ENCODE measurements at places on chromosomes 12 and 14. TPM values are rescaled to one million over a fixed set of nuclear protein-coding genes. Genes with fewer than 3 reads are reported as not detected.
A peak's percentile ranks its signal among the peaks of the same experiment; 100 is the strongest.

GRCh38 chr14:73339846-73340595, 102.7 kb downstream of the PAPLN start:
- no peaks in the 10 kb centered on the region for H3K27me3 ChIP-seq
- no peaks in the 10 kb centered on the region for H3K36me3 ChIP-seq
- peak overlapping the region; percentile 20 for H3K27ac ChIP-seq

- no peaks in the 10 kb centered on the region for H3K36me3 ChIP-seq
- H3K27ac ChIP-seq, result no peak overlapping the region
- no peaks in the 10 kb centered on the region for H3K27me3 ChIP-seq
- peaks cover 8% of the 10 kb centered on the region for H3K4me1 ChIP-seq
These were observed 62.8 kb upstream of the NAV3 start for GRCh38 chr12:77767756-77768343.

DNA sequence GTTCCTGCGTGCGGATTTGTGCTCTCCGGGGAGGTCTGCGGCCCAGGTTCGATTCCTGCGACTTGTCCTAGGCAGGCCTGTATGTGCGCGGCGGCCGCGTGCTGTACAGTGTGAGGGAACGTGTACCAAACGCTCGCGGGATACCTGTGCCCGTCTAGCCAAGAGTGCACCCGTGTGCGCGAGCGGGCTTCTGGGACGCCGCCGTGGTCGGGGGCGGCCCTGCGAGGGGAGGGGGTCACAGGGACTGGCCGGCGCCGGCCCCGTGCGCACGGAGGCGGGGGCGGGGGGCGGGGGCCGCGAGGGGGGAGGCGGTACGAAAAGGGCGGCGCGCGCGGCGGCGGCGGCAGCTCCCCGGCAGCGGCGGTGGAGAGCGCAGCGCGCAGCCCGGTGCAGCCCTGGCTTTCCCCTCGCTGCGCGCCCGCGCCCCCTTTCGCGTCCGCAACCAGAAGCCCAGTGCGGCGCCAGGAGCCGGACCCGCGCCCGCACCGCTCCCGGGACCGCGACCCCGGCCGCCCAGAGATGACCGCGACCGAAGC, at the start of gene DLK1:
DLK1 (plus strand) TSS at position 343 of the 536 bp plus-strand sequence; CDS start at position 520, 177 bp downstream.
- H3K4me1 ChIP-seq, result peaks cover 19% of the 10 kb centered on the region
- peak; percentile 49 for DNase-seq
- H3K27me3 ChIP-seq, result peaks cover 73% of the 10 kb centered on the region

DNA sequence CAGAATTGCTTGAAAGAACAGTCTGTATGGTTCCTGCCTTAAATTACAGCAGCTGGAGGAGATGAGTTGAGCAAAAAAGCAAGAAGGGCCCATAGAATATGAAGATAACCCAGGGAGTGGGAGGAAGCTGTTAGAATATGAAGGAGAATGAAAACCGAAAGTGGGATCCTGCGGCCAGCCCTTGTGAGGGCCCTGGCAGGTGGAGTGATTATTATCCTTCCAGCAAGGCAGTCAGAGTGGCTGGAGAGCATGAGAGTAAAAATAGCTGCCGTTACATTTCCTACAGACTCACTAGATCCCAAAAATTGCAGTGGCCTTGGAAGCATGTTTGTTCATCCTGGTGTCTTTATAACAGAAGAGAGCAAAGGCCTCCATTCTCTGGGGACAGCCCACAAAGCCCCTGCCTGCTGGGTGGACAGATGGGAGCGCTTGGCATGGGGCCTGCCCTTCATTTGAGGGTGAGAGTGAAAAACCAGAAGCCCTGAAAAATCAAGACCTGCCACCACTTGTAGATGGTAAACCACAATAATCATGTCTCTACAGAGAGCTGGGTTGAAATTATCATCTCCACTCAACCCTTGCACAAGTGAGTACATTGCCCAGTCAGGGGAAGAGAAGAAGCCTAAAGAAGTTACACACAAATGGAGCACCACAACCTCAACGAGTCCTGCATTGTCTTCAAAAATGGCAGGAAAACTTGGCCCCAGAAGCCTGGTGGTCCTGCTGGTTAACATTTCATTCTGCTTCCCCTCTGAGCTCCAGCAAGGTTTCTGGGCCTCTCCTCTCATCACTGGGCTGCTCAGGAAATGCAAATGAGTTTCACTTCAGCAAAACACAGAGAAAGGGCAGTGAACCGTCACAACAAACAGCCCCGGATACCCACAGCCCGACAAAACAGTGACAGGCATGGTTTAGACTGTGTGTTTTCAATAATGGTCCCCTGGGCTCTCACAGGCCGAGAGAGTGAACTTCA, 20.5 kb downstream of the ZDHHC22 start:
- DNase-seq, result no peak
- H3K4me3 ChIP-seq, result no peak overlapping the region
- H3K4me1 ChIP-seq, result peaks cover 54% of the 10 kb centered on the region
- H3K27me3 ChIP-seq, result peaks cover 7% of the 10 kb centered on the region
- H3K36me3 ChIP-seq, result peaks cover 10% of the 10 kb centered on the region
- peak overlapping the region; percentile 93 for H3K27ac ChIP-seq

GRCh38 chr12:67789266-67789665, 140.7 kb downstream of the DYRK2 start:
- H3K36me3 ChIP-seq, result peaks cover 7% of the 10 kb centered on the region
- no peaks in the 10 kb centered on the region for H3K27me3 ChIP-seq
- no peak overlapping the region for H3K27ac ChIP-seq
- no peak overlapping the region for H3K4me3 ChIP-seq
- H3K4me1 ChIP-seq, result peaks cover 13% of the 10 kb centered on the region

DNA sequence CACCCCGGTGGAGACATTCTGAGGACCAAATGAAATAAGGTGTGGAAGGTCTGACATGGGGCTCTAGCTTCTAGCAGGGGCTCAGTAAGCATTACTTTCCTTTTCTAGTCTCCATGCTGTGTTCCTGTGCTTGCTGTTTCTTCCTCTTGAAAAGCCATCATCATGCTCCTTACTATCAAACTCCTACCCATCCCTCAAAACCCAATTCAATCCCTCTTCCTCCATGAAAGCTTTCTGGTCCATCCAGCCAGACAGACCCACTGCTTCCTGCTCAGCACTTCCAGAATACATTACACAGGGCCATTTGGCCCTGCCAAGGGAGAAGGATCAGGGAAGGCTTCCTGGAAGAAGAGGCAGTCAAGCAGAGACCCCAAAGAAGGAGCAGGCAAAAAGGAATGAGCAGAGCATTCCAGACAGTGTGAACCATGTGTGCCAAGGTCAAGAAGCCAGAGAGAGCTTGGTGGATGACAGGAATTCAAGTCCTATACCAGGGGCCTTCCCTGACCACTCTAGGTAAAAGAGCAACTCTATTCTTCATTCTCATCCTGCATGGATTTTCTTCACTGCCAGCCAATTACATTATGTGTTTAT, 59.5 kb downstream of the NUAK1 start:
- H3K27me3 ChIP-seq, result no peaks in the 10 kb centered on the region
- no peak overlapping the region for H3K4me3 ChIP-seq
- no peak for DNase-seq
- H3K27ac ChIP-seq, result no peak overlapping the region
- peaks cover 30% of the 10 kb centered on the region for H3K4me1 ChIP-seq

- no peak for DNase-seq
- no peak overlapping the region for H3K27ac ChIP-seq
- no peak overlapping the region for H3K4me3 ChIP-seq
- peaks cover 41% of the 10 kb centered on the region for H3K36me3 ChIP-seq
- no peaks in the 10 kb centered on the region for H3K4me1 ChIP-seq
These were observed 47.4 kb upstream of the TMTC1 start for GRCh38 chr12:29831173-29831572.

- H3K36me3 ChIP-seq, result no peaks in the 10 kb centered on the region
- H3K4me3 ChIP-seq, result peak overlapping the region; percentile 93
- DNase-seq, result peak; percentile 43
- H3K4me1 ChIP-seq, result peaks cover 34% of the 10 kb centered on the region
- H3K27me3 ChIP-seq, result peaks cover 44% of the 10 kb centered on the region
These were observed 17.7 kb downstream of the OR6S1 start for GRCh38 chr14:20623798-20624197.

- H3K4me1 ChIP-seq, result no peaks in the 10 kb centered on the region
- H3K27me3 ChIP-seq, result no peaks in the 10 kb centered on the region
- no peak overlapping the region for H3K27ac ChIP-seq
- no peak for DNase-seq
- H3K36me3 ChIP-seq, result no peaks in the 10 kb centered on the region
These were observed 26.2 kb downstream of the ZCRB1 start for GRCh38 chr12:42299392-42300308.

DNA sequence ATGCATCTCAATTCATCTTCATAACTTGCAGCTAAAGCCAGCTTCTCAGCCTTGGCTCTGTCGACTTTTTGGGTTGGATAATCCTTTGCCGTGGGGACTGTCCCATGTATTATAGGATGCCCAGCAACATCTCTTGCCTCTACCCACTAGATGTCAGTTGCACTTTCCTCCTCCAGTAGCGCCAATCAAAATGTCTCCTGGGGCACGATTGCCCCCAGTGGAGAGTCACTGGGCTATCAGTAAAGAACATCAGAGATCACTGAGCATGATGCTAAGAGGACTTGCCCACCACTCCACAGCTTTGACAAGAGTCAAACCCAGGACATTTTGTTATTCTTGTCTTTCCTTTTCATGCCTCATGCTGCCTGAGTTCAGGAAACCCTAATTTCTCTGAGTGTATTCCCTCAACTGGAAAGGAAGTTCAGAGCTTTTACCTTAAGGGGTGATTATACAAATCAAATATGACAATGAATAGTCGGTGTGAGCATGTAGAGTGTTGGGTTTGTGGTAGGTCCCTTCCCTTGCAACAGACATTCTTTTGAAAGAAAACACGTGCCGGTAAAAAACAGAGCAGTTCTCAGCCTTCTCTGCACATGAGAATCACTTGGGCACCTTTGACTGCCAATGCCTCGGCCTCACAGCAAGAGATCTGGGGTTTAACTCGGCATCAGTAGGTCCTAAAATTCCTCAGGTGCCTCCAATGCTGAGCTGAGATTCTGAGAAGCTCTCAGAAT, 980.6 kb downstream of the VRK1 start:
- H3K36me3 ChIP-seq, result no peaks in the 10 kb centered on the region
- H3K27me3 ChIP-seq, result no peaks in the 10 kb centered on the region
- H3K4me3 ChIP-seq, result no peak overlapping the region
- H3K4me1 ChIP-seq, result no peaks in the 10 kb centered on the region
- no peak for DNase-seq

GRCh38 chr12:118650586-118650960, 274.2 kb downstream of the SUDS3 start:
- H3K4me3 ChIP-seq, result no peak overlapping the region
- H3K36me3 ChIP-seq, result no peaks in the 10 kb centered on the region
- no peaks in the 10 kb centered on the region for H3K4me1 ChIP-seq
- no peak for DNase-seq
- H3K27me3 ChIP-seq, result no peaks in the 10 kb centered on the region

GRCh38 chr12:61291647-61292046, 968.6 kb upstream of the USP15 start:
- H3K4me3 ChIP-seq, result no peak overlapping the region
- DNase-seq, result no peak
- H3K27ac ChIP-seq, result no peak overlapping the region
- no peaks in the 10 kb centered on the region for H3K4me1 ChIP-seq

DNA sequence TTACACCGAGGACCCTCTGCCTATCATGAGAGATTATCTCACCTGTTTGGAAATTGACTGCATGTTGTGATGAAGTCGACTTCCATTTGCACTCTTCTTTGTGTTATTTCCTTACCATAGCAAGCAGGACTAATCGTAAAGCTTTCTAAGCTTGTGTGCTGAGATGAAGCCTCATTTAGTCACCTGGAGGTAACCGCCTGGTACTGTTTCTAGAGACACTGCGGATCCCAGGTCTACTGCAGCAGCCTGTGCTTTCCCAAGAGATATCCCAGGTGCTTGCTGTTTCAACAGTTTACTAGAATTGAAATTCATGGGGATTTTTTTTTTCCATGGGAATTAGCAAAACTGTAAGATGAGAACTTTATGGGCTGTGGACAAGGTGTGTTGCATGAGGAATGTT, 131.8 kb downstream of the PTPRR start:
- peaks cover 4% of the 10 kb centered on the region for H3K4me1 ChIP-seq
- H3K36me3 ChIP-seq, result no peaks in the 10 kb centered on the region
- H3K4me3 ChIP-seq, result no peak overlapping the region
- no peak overlapping the region for H3K27ac ChIP-seq
- H3K27me3 ChIP-seq, result no peaks in the 10 kb centered on the region

- H3K27me3 ChIP-seq, result no peaks in the 10 kb centered on the region
- DNase-seq, result no peak
- H3K4me3 ChIP-seq, result no peak overlapping the region
- H3K36me3 ChIP-seq, result no peaks in the 10 kb centered on the region
- H3K27ac ChIP-seq, result no peak overlapping the region
These were observed 147.4 kb downstream of the BCL11B start for GRCh38 chr14:99124482-99125105.

DNA sequence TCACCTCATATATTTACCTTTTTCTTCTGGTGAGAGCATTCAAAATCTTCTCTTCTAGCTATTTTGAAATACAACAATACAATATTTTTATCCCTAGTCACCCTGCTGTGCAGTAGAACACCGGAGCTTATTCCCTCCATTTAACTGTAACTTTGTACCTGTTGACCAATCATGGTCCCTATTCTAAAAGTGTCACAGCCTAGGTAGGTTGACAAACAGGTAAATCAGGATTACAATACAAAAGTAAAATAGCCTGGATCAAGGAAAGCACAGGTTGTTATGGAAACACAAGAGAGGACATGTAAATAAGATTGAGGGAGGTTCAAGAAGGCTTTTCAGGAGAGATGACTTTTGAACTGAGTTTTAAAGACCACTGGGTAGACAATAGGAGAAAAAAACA, 670.9 kb downstream of the DIO2 start:
- no peaks in the 10 kb centered on the region for H3K27me3 ChIP-seq
- peaks cover 17% of the 10 kb centered on the region for H3K36me3 ChIP-seq
- peaks cover 9% of the 10 kb centered on the region for H3K4me1 ChIP-seq
- H3K4me3 ChIP-seq, result no peak overlapping the region

GRCh38 chr12:29547151-29547632, 49.7 kb upstream of the OVCH1 start:
- no peak for DNase-seq
- peaks cover 32% of the 10 kb centered on the region for H3K4me1 ChIP-seq
- H3K27me3 ChIP-seq, result no peaks in the 10 kb centered on the region
- H3K4me3 ChIP-seq, result no peak overlapping the region
- H3K27ac ChIP-seq, result peak overlapping the region; percentile 71
- no peaks in the 10 kb centered on the region for H3K36me3 ChIP-seq

DNA sequence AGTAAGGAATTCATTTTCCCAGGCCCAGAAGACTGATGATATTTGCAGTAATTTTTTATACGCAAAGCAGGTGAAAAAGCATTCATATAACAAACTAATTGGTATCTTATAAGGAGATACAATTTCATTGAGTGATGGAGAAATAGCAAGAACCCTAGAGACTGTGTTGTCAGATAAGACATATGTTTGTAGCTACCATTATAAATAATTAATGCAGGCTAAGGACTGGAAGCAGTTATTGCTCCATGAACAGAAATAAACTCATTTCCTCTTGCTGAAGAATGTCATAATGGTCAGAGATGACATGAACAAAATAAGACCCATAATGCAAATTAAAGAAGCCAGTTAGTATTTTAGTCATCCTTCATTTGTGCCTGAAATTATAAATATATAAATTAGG, 1.5 kb downstream of the OR6C2 start:
- H3K27me3 ChIP-seq, result no peaks in the 10 kb centered on the region
- no peaks in the 10 kb centered on the region for H3K4me1 ChIP-seq
- no peak overlapping the region for H3K4me3 ChIP-seq
- no peak overlapping the region for H3K27ac ChIP-seq
- H3K36me3 ChIP-seq, result peaks cover 19% of the 10 kb centered on the region

UBE2N gene
- total RNA-seq, result 183 TPM

NDRG2 gene
- total RNA-seq, result 30.1 TPM

ETFRF1 gene
- total RNA-seq, result 7.1 TPM

RNF212B gene
- total RNA-seq, result 0.46 TPM

TSPAN19 gene
- total RNA-seq, result not detected
